Head of caudate nucleus (tissue), 42 donors: ENCODE measurements at places on chromosomes 16 and 17.

DNA sequence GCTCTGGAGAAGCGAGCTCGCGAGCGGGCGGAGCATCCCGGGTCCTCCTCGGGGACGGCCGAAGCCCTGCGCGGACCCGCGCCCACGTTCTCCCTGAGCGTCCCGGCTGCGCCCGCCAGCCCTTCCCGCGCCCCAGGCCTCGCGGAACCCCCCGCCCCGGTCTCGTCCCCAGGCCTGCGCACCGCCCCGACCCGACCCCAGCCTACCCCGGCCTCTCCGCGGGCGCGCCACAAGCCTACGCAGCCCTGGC, 159 bp downstream of the USP36 start:
- no peak for DNase-seq

DNA sequence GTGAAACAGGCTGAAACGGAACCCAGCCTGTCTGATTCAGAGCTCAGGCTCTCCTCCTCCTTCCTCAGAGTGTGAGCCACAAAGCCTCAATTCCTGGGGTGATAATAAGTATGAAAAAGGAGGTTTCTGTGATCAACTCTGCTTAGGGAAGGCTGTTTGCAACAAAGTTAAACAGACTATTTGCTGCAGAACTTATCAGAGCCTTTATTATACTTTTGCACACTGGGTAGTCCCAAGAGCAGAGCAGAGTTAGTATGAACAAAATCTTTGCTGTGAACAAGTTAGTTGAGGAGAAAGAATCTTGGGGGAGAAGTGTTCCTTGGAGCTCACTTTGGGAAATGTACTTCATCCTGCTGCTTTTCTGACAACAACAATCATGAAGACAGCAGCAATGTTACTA, 67.4 kb downstream of the MRM1 start:
- DNase-seq, result no peak

DNA sequence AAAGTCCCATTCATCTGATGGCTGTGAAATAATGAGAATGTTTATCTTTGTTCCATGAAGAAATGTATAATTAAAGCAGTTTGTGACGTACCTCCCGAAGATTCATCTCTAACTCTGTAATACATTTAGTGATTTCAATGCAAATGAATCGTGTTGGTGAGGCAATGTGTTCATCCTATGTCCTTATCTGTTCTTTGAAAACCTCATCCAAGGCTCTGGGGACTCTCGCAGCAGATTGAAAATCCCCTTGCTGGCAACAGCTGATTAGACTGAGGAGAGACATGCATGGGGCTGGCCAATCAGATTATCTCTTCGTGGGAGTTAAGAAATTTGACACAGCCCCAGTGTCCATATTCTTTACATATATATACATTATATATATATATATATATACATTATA, 1095.4 kb upstream of the EEF2KMT start:
- DNase-seq, result no peak

GRCh38 chr16:86886651-86887050, 308.3 kb downstream of the FOXL1 start:
- no peak for DNase-seq

GRCh38 chr17:12591021-12591735, 74.5 kb upstream of the MYOCD start:
- DNase-seq, result no peak

GRCh38 chr17:42026857-42027589, 7.1 kb downstream of the NKIRAS2 start:
- DNase-seq, result no peak

GRCh38 chr17:49447628-49448302, 33.1 kb upstream of the PHB1 start:
- DNase-seq, result no peak

- DNase-seq, result no peak
Observed at GRCh38 chr16:19783363-19784182, 65.5 kb downstream of the IQCK start.

DNA sequence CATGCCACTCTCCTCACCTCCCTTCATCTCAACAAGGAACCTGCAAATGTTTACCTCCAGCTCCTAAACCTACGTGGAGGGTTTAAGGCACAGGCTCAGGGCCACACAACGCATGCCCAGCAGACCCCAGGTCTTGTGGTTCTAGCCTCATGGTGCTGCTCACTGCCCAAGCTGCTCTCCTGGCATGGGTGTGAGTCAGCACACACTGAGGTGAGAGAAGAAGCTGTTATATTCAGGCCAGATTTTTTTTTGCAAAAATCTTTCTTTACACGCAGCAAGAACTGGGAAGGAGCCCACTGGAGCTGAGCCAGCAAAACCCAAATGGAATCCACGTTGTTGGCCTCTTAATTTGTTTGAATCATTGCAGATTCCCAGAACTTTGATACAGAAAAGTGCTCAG, 5.5 kb upstream of the C16orf96 start:
- DNase-seq, result no peak

DNA sequence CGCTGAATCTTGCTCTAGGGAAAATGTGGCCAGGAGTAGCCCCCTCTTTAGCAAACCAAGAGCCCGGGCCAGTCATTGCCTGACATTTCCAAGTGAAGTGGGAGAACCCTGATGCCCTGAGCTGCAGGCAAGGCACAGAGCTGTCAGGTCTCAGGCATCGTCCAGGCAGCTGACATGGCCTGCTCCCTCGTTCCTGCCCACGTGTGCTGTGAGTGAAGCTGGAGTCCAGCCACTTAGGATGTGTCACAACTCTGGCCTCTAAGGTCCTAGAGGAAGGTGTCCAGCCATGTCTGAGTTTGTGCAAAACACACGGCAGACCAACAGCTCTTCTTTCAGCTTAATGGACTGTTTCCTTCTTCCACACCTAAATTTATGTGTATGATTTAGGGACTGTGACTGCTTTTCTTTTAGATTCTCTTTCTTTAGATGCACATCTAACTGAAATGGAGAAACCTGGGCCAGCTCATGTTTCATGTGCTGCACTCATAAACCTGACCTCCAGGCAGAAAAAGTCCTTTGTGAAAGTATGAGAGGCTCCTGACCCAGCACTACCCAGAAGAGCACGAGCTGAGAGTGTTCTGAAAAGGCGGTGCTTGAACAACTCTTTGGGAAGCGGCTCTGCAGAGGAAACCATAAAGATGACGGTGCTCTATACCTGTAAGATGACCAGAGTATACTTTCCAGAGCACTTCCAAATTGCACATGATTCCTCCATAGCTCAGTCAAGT, 14.8 kb upstream of the LIMD2 start:
- no peak for DNase-seq

GRCh38 chr16:5895137-5895536, 797.5 kb upstream of the EEF2KMT start:
- no peak for DNase-seq

- DNase-seq, result peak; percentile 18
Observed at GRCh38 chr16:4692460-4693295, 684 bp upstream of the NUDT16L1 start.

DNA sequence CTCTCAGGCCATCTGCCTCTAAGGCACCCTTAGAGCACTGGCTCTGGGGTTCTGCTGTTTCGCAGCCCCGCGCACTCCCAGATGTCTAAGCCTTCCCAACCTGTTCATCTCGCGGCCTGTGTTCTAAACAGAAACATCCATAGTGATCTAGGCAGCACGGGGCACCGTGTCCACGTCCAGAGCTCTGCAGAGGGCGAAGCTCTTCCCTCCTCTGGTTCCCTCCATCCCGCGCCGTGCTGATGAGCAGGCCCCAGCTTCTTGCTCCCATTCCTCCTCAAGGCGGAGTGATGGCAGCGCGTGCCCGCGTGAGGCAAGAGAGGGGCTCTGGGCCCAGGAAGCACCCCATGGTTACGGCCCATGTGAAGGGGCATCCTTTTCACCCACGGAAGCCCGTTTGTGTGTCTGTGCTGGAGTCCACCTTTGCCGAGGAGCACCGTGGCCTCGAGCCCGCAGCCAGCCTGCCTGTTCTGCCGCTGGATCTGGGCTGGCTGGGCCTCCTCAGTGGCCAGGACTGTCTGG, 3.6 kb downstream of the SPIRE2 start:
- no peak for DNase-seq

DNA sequence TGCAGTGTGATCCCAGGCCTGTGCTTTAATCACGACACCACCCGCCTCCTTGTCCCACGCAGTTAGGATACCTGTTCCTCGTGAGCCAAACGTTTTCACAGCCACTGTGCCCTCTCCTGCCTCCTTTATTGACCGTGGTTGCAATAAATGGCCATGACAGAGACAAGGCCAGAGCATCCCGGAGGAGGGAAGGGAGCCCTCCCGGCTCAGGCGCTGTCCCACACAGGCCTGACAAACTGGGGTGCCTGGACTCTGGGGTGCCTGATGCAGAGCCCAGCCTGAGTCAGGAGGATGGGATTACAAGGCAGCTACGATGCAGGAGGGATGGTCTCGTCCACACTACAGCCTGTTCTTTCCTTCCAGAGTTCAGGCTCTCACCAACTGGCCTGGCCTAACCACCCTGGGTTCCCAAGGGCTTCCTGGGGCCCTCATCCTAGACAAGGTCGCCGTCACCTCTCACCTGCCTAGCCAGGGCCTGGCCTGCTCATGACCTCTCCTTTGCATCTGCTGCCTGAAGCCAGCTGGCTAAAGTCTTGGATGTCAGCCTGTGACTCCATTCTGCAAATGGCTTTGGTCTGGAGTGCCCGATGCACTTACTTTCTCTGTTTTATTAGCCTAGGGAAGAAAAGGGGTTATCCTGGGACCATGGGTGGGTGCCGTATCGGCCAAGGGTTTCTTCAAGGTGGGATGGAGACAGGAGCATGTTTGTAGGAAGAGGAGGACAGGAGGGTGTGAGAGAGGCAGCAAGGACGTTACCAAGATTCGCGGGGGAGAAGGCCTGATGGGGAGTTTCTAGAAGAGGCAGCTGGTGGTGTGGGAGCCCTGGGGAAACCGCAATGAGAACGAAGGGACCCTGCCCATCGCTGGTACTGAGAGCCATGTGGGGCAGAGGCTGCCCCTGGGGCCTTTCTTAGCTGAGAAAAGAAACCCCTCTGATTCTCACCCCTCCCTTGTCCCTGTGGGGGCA, 234.3 kb upstream of the TNRC6C start:
- DNase-seq, result no peak

GRCh38 chr17:38888842-38889241, 19.0 kb downstream of the LASP1 start:
- DNase-seq, result no peak

- no peak for DNase-seq
Observed at GRCh38 chr16:55263271-55264250, 60.4 kb upstream of the IRX6 start.

- DNase-seq, result no peak
Observed at GRCh38 chr16:67657751-67658518, 2.1 kb downstream of the ACD start.

DNA sequence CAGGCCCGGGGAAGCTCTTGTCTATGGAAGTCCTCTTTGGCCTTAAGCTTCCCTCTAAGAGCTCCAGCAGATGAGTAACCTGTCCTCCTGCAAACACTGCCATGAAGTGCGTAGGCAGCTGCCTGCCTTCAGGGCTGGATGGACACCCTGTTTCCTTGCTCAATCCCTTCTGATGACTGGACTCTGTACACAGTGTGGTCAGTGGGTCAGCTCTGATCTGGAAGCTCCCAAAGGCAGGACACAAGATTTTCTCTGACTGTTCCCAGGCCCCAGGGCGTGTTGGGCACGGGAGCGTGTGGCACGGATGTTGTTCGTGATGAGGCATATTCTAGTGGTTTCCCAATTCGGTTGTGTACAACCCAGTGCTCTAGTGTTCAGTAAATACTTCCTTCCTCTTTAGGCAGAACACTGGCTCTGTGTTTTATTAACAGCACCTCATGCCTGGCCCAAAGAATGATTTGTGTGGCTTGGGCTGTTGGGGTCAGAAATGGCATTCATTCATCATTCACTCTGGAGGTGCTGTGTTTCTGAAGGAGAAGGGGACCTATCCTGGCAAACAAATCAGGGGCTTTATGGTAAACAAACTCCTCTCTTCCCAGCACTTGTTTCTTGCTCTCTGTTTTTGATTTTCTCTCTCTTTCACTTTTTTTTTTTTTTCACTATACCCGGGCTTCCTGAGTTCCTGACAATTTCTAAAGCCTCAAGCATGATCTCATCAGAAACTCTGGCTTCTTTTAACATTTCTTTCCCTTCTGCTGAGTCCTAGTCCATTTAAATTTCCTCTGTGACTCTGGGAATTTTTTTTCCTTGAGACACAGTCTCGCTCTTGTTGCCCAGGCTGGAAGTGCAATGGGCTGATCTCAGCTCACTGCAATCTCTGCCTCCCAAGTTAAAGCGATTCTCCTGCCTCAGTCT, 12.0 kb upstream of the RNF157 start:
- no peak for DNase-seq

DNA sequence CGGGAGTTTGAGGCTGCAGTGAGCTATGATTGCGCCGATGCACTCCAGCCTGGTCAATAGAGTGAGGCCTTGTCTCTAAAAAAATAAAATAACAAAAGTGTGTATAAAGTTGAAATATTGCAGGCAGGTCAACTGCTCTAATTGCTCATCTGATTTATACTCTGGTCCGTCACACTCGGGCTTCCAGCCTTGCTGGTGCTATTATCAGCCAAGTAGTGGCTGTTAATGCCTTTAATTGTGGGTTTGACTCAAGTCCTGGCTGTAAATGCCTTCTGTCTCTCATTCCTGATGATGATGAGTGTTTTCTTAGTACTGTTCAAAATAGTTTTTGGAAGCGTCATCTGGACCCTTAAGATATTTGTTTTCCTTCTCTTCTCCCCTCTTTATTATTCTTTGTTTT, 18.4 kb downstream of the SYT17 start:
- DNase-seq, result no peak

DNA sequence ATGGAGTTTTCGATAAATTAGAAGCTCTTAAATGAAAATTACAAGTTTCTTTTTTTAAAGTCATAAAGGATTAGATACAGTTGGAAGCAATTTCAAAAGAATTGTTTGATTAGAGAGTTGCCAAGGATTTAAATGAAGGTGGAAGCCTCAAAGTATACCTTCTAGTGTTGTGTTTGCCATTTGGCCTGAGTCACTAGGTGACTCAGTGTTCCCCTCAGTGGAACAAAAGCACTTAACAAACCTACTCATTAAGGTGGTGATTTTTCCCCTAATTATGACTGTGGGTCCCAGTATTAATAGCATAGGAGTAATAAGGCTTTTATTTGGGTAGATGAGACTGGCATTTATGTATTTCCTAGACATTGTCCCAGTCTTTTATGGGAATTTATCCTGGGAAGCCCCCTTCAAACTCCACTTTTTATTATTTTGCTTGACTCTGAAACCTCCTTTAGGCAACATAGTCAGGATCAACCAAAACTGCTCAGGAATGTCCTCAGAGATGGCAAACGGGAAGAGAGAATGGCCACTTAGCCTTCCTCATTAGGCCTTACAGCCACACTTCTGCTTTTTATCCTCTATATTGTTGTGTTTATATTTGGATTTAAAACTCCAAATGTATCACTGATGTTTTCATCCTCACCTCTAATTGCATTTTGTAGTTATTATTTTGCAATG, 161.0 kb downstream of the FTO start:
- no peak for DNase-seq

- no peak for DNase-seq
Observed at GRCh38 chr17:27244491-27245223, 49.3 kb upstream of the WSB1 start.
